8988T (cell line): ENCODE measurements at places on chromosomes 11 and 22.

DNA sequence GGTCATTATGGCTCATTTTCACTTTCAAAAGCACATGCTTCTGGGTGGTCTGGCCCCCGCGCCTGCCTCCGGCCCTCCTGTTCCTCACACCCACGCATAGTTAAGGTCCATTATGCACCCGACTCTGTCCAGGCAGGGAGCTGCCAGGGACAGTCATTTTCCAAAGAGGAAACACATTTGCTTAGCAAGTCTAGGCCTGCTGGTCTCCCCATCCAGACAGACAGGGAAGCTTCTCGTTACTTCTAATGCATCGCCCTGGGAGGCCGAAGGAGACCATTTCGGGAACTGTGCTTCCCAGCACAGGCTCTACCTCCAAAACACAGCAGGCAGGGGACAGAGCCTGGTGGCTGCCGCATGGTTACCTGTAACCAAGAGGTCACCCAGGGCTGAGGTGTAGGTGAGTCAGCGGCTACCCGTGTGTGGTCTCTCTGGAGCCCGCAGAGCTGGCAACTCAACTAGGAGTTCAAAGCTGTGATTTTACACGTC is 87.1 kb upstream of the SHANK2 start:
- DNase-seq, result no peak

DNA sequence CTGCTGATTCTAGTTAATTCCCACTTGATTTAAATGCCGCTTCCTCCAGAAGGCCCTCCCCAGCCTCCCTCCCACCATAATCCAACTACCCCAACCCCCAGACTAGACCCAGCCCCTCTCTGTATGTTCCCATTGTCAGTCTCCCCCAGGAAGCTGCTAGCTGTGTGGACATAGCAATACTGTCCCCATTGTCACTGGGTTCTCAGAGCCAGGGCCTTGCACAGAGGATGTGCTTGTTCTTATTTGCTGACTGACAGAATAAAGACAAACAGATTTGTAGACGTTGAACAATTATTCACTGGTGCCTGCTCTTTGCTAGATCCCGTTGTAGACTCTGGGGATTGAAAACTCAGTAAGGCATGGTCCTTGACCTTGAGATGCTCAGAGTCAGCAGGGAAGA is 45.7 kb upstream of the NAV2 start:
- no peak for DNase-seq

- DNase-seq, result no peak
Observed at GRCh38 chr11:21612326-21612725, 580.6 kb upstream of the ANO5 start.

- DNase-seq, result no peak
Observed at GRCh38 chr22:46849101-46849500, 86.7 kb downstream of the TBC1D22A start.

- DNase-seq, result no peak
Observed at GRCh38 chr22:31199187-31199586, 12.9 kb upstream of the LIMK2 start.

DNA sequence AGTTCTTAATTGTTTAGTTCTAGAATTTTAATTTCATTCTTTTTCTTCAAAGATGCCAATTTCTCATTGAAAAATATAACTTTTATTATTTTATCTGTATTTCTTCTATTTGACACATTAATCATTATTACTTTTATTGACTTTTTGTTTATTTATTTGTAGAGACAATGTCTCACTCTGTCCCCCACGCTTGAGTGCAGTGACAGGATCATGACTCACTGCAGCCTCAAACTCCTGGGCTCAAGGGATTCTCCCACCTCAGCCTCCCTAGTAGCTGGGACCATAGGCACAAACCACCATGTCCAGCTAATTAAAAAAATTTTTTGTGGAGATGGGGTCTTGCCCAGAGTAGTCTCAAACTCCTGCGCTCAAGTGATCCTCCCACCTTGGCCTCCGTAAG is 30.3 kb upstream of the FBLN1 start:
- DNase-seq, result no peak

DNA sequence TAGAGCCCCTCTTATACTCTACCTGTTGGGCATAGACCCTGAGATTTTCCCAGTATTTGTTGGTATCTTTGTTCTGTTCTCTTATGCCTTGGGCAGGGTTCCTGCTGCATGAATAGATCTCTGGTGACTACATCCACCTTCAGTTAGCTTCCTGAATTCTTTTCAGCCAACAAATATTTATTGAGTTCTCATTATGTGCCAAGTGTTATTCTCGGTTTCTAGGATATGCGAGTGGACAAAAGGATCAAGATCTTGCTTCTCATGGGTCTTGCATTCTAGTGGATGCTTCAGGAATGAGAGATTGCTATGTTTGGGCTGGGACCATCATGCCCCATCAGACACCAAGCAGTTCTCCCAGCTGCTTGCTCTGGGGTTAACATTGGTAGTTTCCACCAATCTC is 340.0 kb downstream of the METTL15 start:
- DNase-seq, result no peak

DNA sequence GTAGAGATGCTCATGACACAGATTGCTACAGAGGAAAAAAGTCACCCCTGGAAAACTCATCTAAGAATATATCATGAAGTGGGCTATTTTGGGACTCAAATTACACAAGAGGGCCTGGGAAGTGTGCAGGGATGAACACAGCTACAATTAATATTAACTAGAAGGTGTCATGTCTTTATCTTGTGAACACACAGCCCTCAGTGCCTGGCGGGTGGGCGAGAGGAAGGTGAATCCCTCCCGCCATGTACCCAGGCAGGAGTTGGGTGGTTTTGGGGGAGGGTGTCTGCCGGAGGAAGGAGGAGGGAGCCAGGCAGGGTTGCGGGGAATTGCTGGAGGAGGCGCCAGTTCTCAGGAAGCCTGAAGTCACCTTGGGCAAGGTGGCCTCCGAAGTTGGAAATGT is 5.1 kb upstream of the FAM83F start:
- DNase-seq, result no peak

GRCh38 chr11:19892387-19892786 is 179.8 kb downstream of the NAV2 start:
- no peak for DNase-seq

DNA sequence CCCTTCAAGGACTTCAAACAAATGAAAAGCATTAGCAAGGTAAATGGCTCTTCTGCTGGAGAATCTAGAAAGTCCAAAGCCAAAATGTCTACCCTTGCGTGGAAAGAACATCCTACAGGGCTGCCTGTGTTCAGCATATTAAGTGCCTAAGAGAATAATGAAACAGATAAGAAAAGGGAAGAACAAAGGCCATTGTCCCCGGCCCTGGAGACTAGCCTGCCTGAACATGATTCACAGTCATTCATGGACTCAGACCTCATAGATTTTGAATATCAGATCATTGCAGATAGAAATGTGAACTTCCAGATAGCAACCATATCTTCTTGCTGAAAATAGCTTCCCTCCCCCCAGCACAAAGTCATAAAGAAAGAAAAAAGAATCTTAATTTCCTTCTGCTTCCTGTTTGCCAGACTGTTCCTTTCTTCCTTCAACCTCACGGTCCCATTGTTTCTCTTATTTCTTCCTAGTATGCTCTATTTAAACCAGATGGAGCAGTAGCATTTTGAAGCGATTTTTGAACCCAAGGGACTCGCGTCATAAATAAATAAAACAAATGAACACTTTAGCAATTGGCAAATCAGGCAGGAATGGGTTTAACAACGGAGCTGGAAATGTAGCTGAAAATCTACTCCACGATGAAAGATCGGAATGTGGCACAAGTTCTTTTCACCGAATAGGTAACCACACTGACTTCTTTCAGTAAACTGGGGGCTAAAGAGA is 408.2 kb upstream of the CCDC90B start:
- no peak for DNase-seq

GRCh38 chr22:18060646-18061620 is 16.9 kb upstream of the PEX26 start:
- DNase-seq, result no peak

GRCh38 chr11:18974192-18974591 is 35.0 kb upstream of the MRGPRX1 start:
- DNase-seq, result no peak

GRCh38 chr11:44725757-44726282 is 942 bp upstream of the TSPAN18 start:
- no peak for DNase-seq

DNA sequence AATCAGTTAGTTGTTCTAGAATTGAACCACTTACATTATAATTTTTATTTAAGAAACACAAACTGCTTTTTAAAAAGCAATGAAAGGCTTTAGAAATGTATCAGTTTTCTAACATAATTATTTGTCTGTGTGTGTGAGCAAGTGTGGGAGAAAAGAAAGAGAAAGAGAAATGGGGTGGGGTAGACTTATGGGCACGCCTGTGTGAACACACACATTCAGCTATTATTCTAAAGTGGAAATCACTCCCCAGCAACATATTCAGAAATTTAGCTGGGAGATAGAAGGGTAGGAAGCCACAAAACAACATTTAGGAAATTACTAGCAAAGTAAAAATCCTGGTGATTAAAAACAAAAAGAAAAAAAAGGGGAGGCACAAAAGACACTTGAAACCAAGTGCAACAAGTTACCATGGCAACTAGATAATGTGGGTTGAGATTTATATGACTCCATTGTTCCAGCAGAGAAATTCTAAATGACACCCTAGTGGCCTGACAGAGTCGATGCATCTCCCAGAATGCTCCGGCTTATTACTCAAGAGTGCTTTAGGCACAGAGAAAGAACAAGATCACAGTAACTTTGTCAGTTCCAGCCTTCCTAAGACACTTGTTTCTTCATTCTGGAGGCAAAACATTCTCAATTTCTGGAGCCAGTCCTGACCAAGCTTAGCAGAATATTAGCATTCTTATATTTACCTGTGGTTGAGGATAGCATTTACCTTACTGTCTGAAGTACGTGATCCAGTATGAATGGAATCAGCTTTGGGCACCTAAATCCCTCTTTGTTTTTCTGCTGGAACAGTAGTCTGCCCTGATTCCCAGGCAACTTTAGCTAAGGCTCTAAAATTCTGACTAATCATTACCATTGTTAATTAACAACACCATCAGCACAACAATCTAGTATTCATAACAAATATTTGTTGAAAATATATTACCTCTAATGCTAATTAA is 444.4 kb downstream of the DLG2 start:
- DNase-seq, result no peak

- DNase-seq, result no peak
Observed at GRCh38 chr11:59154610-59155009, 12.0 kb downstream of the FAM111A start.

GRCh38 chr11:80562523-80563125 is 1121.8 kb upstream of the TENM4 start:
- DNase-seq, result no peak

- DNase-seq, result no peak
Observed at GRCh38 chr11:130881475-130882137, 34.7 kb downstream of the SNX19 start.

DNA sequence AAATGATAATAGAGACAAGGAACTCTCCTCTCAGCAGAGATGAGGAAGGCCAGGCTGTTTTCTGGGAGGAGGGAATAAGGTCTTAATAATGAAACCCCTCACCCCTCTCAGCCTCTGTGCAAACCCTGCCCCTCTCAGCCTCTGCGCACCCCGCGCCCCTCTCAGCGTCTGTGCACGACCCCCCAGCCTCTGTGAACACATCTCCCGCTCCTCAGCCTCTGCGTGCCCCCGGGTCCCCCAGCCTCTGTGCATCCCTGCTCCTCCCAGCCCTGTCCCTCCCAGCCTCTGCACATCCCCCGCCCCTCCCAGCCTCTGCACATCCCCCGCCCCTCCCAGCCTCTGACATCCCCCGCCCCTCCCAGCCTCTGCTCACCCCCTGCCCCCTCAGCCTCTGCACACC is 837.8 kb downstream of the TBC1D22A start:
- no peak for DNase-seq

GRCh38 chr11:99325847-99326246 is 305.1 kb downstream of the CNTN5 start:
- peak; percentile 6 for DNase-seq

DNA sequence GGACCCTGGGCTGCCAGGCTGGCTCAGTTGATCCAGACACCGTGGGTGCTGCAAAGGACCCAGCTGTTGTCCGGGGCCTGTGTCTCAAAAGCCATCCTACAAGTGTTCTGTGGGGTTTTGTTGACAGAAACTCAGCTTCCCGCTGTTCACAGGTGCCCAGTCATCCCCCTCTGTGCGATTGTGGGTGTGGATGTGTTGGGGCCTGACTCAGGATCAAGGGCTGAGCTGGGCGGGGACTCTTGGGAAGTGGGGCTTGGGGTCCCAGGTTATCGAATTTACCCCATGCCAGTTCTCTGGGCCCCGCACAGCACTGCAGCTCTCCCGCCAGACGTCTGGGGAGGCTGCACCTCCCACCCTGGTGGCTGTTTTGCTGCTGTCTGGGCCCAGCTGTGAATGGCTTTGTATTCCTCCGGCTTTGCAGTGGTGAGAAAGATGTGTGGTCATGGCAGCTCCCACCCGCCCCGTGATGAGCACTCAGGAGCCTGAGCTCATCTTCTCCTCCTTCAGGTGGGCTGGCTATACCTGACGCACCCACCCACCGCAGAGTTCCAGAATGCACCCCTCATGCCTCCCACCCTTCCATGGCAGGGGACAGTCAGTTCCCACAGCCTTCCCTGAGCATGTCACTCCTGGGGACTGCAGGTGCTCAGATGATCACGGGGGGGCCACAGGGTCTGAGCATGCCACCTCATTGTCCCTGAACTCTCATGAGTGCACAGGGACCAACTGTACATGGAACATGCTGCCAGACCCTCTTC is 3.6 kb upstream of the AP2A2 start:
- no peak for DNase-seq

GRCh38 chr11:120940160-120940848 is 83.6 kb upstream of the TBCEL start:
- no peak for DNase-seq

DNA sequence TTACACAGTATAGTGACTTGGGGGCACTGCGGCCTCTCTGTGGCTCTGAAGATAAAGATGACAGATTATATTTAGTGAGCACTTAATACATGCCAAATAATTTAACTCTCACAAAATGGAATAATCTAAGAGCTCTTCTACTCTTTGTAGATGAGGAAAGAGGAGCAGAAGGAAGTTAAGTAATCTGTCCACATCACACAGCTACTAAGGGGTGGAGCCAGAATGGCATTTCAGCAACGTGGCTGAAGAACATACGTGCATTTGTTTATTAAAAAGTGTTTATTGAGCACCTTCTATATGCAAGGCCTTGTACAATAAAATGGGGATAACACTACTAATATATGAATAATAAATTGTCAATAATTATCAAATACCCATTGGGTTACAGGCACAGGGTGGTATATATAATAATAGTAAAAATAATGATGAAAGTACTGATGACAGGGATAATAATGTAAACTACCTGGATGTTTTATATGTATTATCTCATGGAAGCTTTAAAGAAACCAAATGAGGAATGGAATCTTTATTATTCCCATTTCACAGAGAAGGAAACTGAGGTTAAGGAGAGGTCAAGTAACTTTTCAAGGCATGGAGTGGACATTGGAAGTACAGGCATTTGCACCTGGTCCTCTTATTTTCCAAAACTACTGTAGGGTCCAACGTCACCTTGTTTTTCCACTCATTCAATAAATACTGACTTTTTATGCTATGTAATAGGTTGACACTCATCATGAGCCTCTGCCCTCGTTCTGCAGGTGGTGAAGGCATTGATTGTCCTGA is 38.0 kb upstream of the IL17RA start:
- no peak for DNase-seq

DNA sequence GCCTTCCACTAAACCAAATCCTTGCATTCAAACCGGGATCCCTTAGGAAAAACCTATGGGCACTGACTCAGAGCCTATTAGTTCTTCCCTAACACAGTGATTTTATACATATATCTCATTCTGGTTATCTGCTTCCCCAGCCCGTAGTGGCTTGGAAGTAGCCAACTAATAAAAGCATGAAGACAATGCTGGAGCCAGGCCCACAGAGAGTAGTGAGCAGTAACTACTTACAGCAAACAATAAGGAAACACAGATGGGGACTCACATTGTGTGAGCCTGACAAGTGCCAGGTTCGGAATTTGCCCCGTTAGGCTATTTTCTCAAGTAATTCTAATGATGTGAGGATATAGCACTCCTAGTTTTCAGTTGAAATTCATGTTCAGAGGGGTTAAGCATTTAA is 83.3 kb upstream of the OR5AK2 start:
- DNase-seq, result no peak
